HCT116 (cell line): ENCODE measurements at places on chromosomes 4 and X.

- DNase-seq = no peak
Measured at GRCh38 chr4:124948976-124949597, 236.6 kb upstream of the ANKRD50 start.

DNA sequence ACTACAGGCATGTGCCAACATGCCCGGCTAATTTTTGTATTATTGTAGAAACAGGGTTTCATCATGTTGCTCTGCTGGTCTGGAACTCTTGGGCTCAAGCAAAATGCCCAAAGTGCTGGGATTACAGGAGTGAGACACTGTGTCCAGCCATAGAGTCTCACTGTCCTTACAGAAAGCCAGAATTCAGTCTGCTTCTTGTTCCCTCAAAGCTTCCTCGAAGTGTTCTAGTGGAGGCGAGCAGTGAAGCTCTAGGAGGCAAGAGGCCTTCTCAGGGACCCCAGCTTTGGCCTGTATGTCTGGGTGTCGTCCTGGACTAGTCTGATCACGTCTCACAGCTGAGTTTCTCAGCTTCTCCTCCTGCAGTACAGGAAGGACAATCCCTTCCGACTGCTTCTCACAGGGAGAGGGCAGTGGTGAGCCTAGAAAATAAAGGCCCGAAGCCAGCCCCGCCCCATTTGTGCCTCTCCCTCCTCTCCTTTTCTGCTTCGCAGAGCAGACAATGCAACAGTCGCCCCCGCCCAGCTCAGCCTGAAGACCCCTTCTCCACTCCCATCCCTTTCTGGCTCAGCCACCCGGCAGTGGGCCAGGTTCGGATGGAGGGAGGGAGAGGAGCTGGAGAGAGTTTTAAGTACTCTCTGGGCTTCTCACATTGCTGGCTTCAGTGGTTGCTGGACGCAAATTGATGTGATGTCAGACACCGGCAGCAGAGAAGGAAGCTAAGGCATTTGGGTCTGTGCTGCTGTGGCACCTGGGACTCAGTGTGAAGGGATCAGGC, 11.1 kb upstream of the FAM3A start:
- DNase-seq = peak; percentile 27

GRCh38 chr4:99190336-99190735, 28.7 kb downstream of the ADH6 start:
- no peak for DNase-seq

GRCh38 chr4:188266386-188266785, 127.1 kb downstream of the TRIML1 start:
- DNase-seq = no peak

DNA sequence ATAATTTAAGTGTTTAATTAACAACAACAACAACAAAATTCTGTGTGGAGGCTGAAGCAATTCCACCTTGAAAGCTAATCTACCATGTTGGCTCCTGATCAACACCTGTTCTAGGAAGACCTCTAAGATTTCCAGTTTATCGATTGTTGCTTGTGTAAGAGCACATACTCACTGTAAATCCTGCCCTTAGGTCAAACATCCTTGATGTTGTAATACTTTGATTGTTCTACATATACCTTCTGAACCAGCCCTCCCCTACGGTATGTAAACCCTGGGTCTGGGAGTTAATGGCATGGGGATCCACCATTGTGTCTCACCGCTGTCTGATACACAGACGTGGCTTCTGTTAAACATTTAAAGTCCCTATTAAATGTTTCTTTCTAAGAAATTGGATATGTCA, 73.2 kb downstream of the RASL11B start:
- no peak for DNase-seq

DNA sequence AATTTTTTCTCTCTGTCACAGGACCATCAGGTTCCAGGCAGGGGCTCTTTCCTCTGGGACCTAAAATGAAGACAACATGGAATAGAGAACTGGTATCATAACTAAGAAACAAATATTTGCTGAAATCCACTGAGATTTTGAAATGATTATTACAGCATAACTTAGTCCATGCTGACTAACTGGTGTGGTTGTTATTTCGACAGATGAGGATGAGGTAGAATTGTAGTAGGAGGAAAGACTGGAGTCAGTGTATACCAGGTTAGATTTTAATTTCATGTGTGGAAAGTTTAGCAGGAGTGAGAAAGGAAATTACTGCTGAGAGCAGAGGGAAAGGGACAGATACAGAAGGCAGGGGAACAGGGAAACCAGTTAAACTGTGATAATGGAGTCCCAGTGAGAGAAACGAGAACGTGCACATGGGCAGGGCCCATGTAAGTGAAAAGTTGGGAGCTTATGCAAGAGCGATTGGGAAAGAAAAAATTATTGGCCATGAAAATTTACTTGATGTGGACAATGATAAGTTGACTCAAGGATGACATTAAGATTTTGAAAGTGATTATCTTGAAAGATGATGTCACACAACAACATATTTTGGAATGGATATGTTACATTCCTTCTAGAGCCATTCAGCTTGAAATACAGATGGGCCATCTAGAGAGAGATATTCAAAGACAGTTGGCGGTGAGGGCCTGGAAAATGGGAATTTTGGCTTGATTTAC, 98.7 kb upstream of the DDIT4L start:
- DNase-seq = no peak
